ENCODE measurements at places on chromosomes 5 and 9.

DNA sequence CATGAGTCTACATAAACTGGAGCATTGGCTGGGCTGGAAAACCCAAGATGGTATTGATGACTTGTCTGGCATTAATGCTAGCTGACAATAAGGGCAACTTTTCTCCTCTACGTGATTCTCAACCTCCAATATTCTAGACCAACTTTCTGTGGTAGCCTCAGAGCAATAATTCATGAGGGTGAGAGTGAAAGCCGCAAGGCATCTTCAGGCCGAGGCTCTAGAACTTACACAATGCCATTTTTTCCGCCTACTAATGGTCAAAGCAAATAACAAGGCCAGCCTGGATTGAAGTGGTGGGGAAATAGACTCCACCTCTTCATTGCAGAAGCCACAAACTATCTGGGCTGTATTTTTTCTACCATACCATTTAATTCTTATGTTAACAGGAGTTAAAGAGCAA lies 267.4 kb downstream of the GABRG2 start:
- no peak for DNase-seq

DNA sequence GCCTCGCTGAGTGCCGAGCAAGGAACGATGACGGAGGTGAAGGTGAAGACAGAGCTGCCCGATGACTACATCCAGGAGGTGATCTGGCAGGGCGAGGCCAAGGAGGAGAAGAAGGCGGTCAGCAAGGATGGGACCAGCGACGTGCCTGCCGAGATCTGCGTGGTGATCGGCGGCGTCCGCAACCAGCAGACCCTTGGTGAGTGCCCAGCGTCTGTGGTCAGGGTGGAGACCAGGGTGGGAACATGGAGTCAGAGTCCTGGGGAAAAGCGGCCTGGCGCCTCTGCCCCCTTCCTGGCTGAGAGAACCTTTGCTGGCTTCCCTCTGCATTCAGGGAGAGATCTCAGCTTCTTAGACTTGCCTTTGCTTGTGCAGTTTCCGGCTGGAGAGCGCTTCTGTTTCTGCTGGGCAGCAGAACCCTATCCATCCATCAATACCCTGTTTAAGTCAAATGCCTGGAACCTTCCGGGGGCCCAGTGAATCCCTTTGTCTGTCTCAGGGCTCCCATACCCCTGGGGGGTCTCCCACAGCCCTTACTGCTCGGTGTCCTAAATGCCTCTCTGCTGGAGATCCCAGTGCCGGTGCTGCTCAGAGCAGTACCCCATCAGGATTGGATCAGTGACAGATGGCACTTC lies 89.6 kb downstream of the AMBP start:
- DNase-seq: no peak

GRCh38 chr5:11050596-11051304 lies 289.7 kb upstream of the DAP start:
- peak; percentile 6 for DNase-seq

DNA sequence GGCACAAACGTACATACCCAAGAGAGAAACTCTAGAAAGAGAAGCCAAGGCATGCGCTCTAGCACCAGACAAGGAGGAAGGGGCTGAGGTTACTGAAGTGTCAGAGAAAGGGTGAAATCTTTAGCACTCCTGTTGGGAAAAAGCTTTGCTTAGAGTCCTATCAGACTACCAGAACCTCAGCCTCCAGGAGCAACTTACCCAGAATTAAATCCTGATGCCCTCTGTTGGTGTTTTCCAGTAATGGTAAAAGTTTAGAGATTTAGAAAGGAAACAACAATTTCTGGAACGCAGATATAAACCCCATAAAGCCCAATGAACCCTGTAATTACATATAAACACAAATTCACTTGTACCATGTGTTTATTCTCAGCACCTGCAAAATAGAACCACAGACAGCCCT lies 33.2 kb upstream of the ASTN2 start:
- DNase-seq: peak; percentile 20

GRCh38 chr9:101176384-101176783 lies 147.9 kb downstream of the PLPPR1 start:
- DNase-seq: no peak

DNA sequence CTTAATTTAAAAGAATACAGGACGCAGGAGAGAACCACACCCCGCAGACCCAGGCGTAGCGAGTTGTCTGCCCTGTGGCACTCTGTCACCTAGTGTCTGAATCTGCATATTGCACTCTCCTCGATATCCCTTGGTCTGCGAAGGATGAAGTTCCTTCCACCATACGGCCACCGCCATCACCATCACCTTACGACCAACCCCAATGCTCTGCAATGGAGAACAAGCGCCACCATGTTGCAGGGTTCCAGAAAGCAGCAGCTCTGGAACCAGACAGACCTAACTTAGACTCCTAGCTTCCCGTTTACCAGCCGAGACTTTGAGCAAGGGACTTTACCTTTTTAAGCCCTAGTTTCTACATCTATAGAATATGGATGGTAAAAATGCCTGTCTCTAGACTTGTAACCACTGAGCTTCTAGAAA lies 77.4 kb upstream of the DMRT1 start:
- peak; percentile 89 for DNase-seq

DNA sequence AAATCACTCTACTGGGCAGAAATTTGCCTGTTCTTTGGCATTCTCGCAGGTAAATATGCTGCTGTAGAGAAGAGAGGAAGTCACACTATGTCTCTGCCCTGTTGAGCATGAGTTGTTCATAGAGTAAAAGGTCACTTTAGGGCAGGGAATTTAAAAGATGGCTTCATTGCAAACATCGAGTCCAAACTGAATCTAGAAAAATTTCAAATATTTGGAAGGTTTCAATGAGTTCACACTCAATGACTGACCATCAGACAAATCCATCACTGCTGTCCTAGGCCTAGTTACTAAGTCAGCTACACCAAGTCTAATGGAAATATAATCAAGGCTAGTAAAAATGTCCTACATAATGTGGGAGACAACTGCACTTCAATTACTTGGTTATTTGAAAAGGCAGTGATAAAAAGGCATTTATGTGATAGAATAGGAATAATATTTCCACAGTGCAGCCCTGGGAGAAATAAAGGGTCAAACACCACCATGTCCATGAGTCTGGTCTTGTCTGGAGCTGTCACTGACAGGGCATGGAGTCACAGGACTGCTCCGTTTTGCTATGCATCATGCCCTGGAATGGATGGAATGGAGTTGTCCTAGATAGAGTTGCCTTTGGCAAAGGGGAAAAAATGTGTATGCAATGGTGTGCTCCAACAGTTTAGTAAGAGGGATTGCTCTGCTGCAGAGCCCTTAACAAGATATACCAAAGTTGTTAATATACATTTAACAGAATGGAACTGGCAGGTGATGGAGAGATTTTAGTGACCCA lies 218.5 kb upstream of the DAPK1 start:
- DNase-seq: peak; percentile 70

DNA sequence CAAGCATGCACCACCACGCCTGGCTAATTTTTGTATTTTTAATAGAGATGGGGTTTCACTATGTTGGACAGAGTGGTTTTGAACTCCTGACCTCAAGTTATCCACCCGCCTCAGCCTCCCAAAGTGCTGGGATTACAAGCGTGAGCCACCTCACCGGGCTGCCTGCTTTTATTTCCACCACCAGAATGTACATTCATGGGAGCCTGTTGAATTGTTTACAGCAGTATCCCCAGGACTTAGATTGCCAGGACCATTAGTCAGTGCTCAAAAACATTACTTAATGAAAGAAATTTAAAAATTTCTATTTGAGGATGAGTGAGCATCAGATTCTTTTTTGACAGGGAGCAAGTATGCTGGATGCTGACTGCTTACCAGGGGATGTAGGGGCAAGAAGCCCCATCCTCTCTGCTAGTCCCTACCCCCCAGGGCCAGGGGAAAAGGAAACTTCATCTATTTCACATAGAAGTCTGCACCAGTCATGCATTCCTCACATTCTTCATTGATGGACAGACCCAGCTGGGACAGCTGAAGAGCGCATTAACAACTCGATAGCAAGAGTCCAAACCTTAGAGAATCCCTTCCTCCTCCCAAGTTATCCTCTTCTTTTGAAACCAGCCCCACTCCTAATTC lies 10.3 kb upstream of the RGMB start:
- peak; percentile 71 for DNase-seq

- no peak for DNase-seq
Measured at GRCh38 chr5:76861612-76862011, 11.8 kb downstream of the S100Z start.

DNA sequence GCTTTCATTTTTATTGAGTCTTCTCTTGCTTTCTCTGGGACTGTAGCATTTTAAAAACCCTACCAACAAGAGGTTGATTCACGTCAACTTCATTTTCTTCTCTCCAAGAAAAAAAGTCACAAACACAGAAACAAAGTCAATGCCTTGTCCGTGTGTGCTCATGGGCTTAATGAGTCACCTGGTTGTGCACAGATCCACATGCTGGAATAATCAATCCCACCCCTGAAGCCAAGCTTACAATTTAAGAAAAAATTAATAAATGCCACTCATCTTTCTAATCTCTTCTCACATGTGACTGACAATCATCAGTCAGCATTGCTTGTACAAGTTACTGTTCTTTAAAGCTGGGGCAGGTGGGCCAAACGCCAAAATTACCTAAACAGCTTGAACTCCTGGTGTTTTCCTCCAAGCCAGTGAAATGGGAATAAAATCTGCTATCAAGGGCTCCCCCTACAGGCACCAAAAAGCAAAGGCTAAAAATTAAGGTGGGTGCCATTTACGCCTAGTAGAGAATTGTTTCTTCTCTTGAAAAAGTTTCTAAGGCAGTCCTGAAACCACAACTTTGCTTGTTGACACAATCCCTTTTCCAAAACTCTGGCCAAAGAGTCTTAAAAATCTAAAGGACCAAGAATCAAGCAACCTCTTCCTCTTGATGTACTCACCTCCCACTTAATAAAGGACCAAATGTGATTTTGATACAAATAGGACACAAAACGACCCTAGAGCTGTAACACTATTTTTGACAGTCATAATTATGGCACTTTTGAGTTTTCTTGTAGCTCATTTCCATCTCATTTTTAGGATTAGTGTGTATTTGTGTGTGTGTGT lies 21.3 kb downstream of the TRMO start:
- peak; percentile 71 for DNase-seq

DNA sequence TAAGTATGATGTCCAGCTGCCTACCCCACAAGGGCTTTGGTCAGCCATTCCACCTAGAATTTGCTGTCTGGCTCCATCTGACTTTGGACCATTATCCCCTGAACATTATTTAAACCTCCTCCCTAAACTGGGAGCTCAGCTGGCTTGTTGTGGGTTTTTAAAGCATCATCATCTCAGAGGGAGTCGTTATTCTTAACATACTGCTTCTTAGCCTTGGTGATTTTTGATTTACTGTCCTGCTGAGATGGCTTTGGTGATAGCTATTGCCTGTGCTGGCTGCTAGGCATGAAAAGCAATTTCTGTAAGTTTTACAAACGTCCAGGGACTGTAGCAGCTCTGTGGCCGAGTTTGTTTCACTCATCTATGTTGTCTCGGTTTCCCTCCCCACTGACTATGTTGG lies 256.1 kb downstream of the NR3C1 start:
- no peak for DNase-seq

GRCh38 chr9:17742067-17742466 lies 163.2 kb downstream of the SH3GL2 start:
- peak; percentile 17 for DNase-seq

DNA sequence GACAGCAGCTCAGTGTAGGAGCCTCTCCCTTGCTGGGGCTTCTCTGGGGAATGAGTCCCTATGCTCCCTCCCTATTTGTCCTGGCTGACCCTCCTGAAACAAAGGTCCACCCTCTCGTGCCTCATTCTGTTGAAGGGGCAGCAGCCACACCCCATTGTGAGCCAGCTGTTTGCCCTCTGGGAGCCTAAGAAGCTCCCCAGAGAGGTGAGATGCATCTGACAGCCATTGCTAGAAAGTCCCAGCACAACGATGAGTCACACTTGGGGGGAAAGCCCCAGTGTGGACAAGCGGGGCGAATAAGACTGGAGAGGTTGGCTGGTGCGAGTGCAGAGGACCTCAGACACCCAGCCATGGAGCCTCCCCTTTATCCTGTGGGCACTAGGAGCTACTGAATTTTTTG lies 101.4 kb downstream of the PPARGC1B start:
- DNase-seq: peak; percentile 47

GRCh38 chr5:90386099-90386710 lies 23.4 kb downstream of the CETN3 start:
- DNase-seq: peak; percentile 39

- DNase-seq: no peak
Measured at GRCh38 chr5:95151694-95152093, 133.2 kb downstream of the MCTP1 start.

DNA sequence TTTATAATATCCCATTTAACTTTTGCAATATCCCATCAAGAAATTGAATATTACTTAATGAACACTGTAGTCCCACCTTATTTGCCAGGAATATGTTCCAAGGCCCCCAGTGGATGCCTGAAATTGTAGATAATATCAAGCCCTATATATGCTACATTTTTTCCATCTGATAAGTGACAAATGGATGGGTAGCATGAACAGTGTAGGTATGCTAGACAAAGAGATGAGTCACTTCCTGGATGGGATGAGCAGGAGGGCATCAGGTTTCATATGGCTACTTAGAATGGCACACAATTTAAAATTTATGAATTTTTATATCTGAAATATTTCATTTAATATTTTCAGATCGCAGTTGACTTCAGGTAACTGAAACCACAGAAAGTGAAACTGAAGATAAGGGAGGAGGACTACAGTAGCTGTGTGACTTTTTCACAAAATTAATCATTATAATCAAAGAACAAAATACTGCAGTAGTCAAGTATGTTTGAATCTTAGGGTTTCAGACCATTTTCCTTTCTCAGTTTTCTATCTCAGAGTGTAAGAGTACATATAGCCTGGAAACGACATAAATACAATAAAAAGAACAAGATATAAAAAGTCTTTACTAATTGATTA lies 636.4 kb upstream of the ARRDC3 start:
- DNase-seq: peak; percentile 33

DNA sequence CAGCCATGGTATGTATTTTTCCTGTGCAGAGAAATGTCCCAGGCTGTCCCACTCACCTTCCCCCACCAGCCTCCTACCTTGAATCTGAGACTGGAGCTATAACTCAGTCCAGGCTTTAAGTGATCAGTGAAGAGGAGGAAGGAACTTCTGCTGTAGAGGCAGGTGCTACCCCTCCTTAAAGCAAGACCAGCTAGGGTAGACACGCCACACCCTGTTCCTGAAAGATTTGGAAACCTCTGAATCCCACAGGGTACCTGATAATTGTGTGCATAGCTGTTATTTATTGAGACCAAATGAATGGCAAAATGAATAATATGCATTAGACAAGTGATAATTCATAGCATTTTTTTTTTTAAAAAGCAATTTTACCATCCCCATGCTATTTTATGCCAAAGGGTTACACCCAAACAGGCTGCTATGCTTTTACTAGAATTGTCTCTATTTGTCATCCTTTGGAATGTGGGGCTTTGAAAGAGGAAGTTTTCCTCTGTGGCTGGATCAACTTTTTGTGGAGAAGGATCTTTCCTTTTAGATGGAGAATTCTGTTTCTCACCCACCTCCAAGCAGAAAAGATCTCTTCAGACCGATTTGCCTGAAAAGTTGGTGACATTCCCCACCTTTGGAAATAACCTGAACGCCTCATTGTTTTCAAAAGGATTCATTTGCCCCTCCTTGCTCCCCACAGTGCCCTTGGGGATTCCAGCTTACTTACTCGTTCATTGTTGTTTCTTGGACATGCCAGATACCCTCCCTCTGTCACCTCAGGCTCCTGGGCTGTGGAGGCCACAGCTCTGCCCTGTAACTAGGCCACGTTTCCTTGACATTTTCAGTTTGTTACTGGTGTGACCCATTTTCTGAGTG lies 248.7 kb downstream of the NR3C1 start:
- DNase-seq: peak; percentile 85

Data from GM23248 (cell line).